Cortex of kidney (tissue), 1 donor: ENCODE measurements at places on chromosomes 13 and 19.

DNA sequence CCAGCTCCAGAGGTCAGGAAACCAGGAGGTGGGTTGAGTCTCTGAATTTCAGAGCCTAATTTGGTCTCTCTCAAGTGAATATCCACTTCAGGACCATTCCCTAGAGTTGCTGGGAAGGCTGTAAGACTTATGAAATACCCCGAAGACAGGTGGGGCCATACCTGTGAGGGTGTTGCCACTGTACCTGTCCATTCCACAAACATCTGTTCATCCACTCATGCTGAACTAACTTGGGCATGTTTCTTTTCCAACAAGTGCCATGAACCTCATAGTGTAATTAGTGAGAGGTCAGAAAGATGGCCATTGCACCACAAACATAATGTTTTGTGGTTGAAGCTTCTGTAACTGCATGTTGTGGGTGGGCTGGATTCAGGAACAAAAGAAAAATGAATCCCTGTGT, 7.8 kb downstream of the ILF3 start:
- DNase-seq = no peak

GRCh38 chr13:52896827-52897659, 48.6 kb upstream of the PCDH8 start:
- no peak for DNase-seq

DNA sequence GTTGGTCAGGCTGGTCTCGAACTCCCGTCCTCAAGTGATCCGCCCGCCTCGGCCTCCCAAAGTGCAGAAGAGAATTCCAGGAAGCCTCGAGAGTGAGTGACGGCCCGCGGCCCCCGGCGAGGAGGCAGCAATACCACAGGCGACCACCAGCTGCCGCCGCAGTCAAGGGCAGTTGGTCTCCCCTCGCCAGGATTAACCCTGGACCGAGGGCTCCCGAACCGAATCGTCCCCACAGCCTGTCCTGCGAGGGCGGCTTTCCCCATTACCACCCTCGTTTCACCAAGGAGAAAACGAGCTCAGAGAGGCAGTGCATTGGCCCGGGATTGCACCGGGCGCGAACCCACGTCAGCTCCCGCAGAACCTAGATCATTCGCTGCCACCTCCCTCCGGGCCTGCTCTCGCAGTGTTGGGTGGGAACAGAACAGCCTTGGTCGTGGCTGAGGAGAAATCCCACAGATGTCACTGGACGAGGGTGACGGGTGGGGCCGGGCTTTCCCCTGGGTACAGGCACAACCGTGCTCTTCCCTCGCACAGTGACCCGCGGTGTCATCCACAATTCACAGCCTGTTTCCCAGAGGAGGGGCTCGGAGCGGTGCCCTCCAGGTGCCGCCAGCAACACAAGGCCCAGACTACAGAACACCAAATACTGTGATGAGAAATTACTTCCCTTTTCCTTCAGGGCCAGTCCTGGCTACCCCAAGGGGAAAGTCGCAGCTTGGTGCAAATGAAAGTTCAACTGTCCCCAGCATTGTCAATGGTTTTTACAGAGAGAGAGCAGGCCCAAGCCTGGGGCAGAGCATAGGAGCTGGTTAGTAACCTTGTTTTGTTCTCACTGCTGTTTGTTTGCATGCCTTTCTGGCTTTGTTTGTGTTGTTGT, 24.8 kb downstream of the C2CD4C start:
- no peak for DNase-seq

GRCh38 chr19:835210-835810, 5.5 kb upstream of the PRTN3 start:
- DNase-seq = no peak

- no peak for DNase-seq
Measured at GRCh38 chr13:65623148-65623547, 1607.0 kb downstream of the PCDH9 start.

GRCh38 chr13:49580980-49581680, 4.2 kb downstream of the RCBTB1 start:
- DNase-seq = no peak

DNA sequence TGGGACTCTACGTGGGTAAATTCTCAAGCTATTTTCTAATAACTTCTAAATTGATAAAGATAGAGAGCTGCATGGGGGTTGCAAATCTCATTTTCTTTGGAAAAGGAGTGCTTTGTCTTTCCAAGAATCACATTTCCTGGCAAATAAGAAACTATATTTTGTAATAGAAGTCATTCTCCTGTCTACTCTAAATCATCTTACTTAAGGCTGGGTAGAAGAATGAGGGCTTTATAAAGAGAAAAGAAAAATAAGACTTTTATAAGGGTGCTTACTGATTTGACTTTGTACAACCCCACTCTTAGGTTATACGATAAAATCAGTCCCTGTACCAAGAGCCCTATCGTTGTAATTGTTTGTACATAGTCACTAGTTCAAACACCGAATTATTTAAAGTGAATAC, 14.9 kb downstream of the ITGBL1 start:
- no peak for DNase-seq
